Subcutaneous preadipocyte (primary cell): ENCODE measurements at places on chromosomes 6 and 20. TPM values are rescaled to one million over a fixed set of nuclear protein-coding genes. Genes with fewer than 3 reads are reported as not detected.

OCSTAMP gene
- total RNA-seq, result not detected in 2 replicates

ZNF133 gene
- 11.1 and 17.3 TPM in 2 replicates for total RNA-seq

ZNF831 gene
- total RNA-seq, result not detected in 2 replicates

TMEM170B gene
- 2.6 and 2.9 TPM in 2 replicates for total RNA-seq

MRPL14 gene
- total RNA-seq, result 42.8 and 48.1 TPM in 2 replicates

EYA4 gene
- total RNA-seq, result 0.73 and 10.4 TPM in 2 replicates

HCRTR2 gene
- not detected in 2 replicates for total RNA-seq

OR12D3 gene
- total RNA-seq, result not detected in 2 replicates

OTOR gene
- not detected in 2 replicates for total RNA-seq

LINC00237 gene
- not detected in 2 replicates for total RNA-seq

HLA-DOA gene
- under 0.01 TPM in 1 of 2 replicates, not detected in the other for total RNA-seq

HLA-DQB2 gene
- total RNA-seq, result not detected in 2 replicates

FERMT1 gene
- 17.2 and 17.3 TPM in 2 replicates for total RNA-seq

PTK7 gene
- total RNA-seq, result 30.3 and 33.8 TPM in 2 replicates

DDO gene
- 0.39 and 1.5 TPM in 2 replicates for total RNA-seq

GUCA1A gene
- not detected in 2 replicates for total RNA-seq

TAF11 gene
- 14.0 and 16.0 TPM in 2 replicates for total RNA-seq

GGTLC1 gene
- not detected in 2 replicates for total RNA-seq

PACSIN1 gene
- not detected in 2 replicates for total RNA-seq

CCN6 gene
- total RNA-seq, result not detected in 2 replicates

CLIC5 gene
- total RNA-seq, result not detected in 2 replicates

OR2J2 gene
- not detected in 2 replicates for total RNA-seq

C20orf141 gene
- 0.37 TPM in 1 of 2 replicates, not detected in the other for total RNA-seq

TDRD6 gene
- under 0.01 and 0.20 TPM in 2 replicates for total RNA-seq

CENPW gene
- total RNA-seq, result 12.1 and 14.7 TPM in 2 replicates

RAB44 gene
- under 0.01 TPM in 1 of 2 replicates, not detected in the other for total RNA-seq

UBD gene
- total RNA-seq, result not detected in 2 replicates
